ENCODE measurements at places on chromosomes 4 and X.
A peak's percentile ranks its signal among the peaks of the same experiment; 100 is the strongest.

- DNase-seq = no peak
Measured at GRCh38 chr4:8195841-8196458, 3.1 kb upstream of the SH3TC1 start.

DNA sequence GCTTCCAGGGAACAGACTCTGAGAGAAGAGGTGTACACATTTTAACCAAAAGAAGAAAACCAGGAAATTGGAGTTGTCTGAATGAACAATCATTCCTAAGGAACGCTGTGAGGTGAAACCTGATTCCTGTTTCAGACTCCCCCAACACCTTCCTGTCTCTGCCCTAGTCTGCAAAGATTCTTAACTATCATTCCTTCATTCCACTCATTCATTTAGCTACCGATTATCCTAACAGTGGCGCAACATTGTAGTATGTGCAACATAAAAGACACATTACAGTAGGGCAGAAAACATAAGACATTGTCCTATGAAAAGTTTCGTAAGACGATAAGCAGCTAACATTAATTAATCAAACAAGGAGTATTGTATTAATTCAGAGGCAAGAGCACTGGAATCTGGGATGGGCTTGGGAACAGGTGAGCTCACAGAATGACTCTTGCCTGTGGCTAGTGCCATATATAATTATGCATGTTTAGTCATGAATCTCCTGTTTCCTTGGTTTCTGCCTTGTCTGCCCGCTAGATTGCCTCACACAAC is 23.8 kb upstream of the ADH7 start:
- DNase-seq = no peak

DNA sequence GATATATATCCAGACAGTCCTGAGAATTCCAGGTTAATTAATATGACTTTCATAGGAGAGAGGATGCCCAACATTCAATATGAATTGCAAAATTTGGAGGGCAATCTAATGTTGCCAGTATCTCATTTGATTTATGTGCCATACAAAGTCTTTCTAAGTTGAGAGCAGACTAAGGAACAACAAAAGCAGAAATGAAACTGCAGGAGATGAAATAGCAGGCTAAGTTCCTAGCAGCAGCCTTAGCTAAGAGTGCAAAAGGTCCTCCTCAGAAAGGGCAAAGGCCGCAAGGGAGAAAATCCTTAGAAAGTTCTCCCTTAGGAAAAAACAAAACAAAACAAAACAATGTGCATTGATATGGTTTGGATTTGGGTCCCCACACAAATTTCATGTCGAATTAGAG is 602.9 kb upstream of the HTR2C start:
- DNase-seq = no peak

DNA sequence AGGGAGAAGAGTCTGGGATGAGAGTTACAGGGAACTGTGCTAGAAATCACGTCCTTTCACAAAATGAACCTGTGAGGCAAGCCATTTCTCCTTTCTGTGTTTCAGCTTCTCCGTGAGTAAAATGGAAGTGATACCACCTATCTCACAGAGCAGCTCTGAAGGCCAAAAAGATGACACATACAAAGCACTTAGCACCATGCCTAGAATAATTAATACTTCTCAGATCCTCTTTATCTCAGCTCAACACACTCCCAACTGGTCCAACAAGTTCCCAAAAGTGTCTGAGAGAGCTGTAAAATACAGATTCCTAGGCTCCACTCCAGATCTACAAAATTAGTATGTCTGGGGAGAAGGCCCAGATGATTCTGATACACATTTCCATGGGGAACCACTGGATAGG is 38.3 kb downstream of the LHFPL1 start:
- no peak for DNase-seq

GRCh38 chr4:94961420-94961819 is 203.7 kb downstream of the BMPR1B start:
- DNase-seq = no peak

- no peak for DNase-seq
Measured at GRCh38 chr4:46894826-46895225, 14.2 kb downstream of the COX7B2 start.

GRCh38 chrX:148823986-148824385 is 323.6 kb downstream of the AFF2 start:
- DNase-seq = no peak

DNA sequence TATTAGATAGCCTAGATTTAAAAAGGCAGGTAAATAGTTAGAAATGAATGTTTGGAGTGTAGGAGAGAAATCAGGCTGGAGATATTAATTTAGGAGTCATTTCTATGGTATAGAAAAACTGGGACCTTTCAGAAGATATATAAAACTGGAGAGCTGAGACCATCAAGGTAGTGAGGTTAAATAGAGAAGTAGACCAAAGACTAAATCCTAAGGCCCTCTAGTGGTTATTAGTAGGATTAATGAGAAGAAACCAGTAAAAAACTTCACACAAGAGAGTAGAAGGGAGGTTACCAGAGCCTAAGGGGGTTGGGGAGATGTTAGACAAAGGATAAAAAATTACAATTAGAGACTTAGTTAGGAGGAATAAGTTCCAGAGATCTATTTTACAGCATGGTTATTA is 351.0 kb upstream of the SPANXN1 start:
- peak; percentile 0 for DNase-seq

DNA sequence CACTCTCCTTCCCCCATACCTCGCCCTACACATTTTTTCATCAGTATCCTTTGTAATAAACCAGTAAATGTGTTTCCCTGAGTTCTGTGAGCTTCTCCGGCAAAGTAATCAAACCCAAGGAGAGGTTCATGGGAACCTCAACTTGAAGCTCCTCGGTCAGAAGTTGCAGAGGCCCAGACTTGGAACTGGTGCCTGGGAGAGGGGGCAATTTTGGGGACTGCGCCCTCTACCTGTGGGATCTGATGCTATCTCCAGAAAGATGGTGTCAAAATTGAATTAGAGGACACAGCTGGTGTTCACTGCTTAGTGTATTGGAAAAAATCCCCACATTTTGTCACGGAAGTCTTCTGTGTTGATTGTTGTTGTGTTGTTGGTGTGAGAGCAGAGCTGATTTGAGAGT is 70.6 kb downstream of the ATP11C start:
- DNase-seq = no peak

DNA sequence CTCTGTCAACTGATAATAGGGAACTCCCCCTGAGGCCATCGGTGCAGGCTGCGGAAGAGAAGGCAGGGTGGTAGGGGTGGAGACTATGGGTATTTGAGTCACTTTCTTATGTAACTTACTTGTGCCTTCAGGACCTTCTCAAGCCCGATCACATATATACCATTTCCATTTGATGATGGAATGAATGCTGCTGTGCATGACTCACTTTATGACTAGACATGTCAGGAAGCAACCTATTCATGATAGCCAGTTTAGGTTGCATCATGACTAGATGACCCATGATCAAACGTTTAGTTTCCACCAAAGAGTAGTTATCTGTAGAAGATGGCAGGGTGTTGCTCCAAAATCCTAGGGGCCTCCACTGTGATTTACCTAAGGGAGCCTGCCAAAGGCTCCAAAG is 435.5 kb downstream of the DTHD1 start:
- no peak for DNase-seq

DNA sequence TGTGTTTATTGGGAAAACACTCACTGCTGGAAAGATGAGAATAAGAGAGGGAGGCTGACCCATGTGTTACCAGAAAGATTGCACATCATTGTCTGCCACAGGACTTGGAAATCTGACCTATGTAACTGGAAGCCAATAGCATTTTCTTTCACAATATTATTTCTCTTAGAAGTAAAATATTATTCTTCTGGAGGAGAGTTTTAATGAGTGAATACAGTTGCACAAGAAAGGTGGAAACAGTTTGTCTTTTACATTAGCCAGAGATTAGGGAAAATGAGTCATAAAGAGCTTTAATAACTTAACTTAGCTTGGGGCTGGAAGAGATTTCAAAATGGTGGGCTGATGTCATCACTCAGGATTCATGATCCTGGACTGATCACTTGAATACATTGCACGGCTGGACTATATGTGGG is 31.5 kb upstream of the LNX1 start:
- DNase-seq = no peak

DNA sequence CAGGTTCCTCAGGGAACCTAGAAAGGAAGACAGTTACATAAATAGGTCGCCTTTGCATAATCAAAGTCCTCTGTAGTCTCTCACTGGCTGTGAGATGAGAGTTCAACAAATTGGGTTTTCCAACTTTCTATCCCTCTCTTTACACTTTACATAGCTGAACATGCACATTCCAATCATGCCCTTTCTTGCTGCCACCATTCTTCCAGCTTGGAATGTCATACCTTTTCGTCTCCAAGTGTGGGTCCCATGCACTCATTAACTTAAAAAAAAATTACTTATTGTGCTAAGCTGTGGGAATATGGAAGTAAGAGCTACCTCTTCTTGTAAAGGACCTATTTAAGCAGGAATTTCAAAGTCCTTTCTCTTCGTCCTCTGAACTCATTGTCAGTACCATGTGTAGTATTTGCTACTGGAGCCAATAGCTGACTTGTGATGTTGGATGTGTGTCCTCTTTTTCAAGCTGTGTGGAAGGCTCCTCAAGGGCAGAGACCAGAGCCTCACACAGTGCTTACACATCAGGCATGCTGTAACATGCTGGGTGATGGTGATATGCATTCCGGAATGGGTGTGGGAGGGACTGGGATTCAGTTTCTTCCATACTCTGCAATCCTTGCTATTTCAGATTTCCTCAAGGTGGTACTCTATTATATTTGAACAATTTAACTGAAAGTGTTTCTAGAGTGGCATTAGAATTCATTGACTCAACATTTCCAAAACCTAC is 7.1 kb downstream of the ENOPH1 start:
- no peak for DNase-seq

- no peak for DNase-seq
Measured at GRCh38 chr4:101527188-101527587, 179.9 kb upstream of the PPP3CA start.

GRCh38 chr4:168440442-168441264 is 39.6 kb downstream of the DDX60L start:
- DNase-seq = no peak

DNA sequence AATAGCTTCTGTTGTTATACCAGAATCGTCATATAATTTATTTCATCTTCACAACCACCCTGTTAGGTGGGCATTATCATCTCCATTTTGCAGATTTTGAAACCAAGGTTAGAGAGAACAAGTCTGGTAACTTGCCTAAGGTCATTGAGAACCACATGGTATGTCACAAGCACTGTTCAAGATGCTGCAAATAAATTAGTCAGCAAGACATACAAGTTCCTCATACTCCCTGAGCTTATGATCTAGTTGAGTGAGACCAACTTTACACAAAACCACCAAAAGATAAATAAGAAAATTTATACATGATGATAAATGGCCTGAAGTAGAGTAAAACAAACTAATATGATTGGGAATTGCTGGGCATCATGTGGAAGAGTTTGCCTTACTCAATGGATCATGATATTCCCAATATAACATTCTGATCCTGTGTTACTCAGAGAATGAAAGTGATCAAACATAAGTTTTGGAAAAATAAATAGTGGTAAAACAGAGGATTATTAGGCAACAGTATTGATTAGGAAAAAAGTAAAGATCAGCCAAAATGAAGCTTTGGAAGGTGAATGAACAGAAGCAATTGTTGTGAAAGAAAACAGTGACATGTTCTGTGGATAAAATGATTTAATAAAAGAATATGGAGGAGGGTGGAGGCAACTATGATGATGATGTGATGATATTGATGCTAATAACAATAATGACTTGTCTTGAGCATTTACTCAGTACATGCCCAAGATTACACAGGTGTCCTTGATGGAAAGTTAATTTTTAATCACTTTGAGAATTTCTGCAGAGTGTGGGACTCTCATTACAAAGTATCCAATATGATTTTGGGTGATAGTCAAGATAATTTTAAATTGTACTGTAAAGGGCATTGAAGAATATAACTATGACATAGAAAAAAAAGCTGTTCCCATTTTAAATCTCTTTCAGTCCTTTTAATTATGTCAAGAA is 34.1 kb upstream of the IL1RAPL1 start:
- no peak for DNase-seq

DNA sequence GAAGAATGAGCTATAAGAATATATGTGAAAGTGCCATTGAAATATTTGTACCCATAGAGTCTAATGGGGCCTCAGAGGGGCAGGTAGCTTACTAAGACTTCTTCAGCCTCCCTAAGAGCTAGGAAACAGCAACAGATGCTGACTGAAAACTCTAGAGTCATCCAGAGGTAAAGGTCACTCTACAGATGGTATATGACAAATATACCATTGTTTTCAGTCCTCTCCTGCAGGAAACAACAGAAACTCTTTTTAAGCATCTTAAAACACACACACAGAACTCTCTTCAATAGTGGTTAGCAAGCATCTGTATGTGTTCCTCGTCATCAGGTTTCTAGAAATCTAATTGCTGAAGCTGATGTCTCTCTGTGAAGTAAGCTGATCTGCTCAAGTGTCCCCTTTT is 313.8 kb upstream of the GATB start:
- DNase-seq = no peak

GRCh38 chr4:151541389-151542071 is 132.6 kb downstream of the FHIP1A start:
- DNase-seq = peak; percentile 98

DNA sequence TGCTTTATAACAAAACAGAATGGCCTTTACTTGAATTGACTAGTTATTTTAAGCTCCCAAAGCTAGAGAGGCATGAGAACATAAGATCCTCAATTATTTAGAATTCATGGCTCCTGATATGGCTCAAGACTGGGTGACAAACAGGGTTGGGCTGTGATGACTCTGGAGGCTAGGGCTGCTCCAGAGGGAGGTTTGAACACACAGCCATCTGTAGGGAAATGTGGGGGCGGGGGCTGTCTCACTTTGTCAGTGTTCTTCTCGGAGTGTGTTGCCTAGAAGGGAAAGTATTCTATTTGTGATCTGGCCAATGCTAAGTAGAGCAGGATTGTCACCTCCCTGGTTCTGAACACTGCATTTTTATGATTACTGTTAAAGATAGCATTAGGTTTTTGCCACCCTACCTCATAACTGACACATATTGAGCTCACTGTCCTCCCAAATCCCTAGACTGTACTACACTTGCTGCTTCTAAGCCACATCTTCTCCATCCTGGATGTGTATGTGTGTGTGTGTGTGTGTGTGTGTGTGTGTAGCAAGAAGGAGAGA is 45.9 kb downstream of the VSIG4 start:
- DNase-seq = no peak

GRCh38 chrX:69618803-69619202 is 2.9 kb downstream of the EDA start:
- DNase-seq = no peak

GRCh38 chrX:155221351-155221750 is 5.1 kb downstream of the VBP1 start:
- DNase-seq = no peak

DNA sequence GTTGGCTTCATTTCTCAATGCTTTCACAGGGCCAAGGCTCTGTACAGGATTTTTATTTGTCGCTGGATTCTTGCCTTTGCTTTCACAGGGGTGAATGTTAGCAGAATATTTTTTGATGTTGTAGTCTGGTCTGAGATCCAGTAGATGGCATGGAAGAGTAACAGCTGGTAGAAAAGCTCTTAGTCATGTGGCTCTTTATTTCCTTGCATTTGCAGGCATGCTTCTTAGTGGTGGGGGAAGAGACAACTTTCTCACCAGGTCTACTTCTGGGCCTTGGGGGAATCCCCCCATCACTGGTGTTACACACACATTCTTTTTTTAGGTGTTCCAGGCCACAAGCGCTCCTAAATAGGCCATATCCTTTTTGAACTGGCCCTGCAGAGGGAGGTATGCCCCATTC is 58.2 kb upstream of the DKK2 start:
- peak; percentile 20 for DNase-seq

GRCh38 chrX:35743331-35743730 is 54.8 kb upstream of the MAGEB16 start:
- no peak for DNase-seq

All from COR-L47 (cell line).